Pulmonary artery endothelial cell (primary cell): ENCODE measurements at places on chromosomes 6 and 20. TPM values are rescaled to one million over a fixed set of nuclear protein-coding genes. Genes with fewer than 3 reads are reported as not detected.

OR12D2 gene
- not detected in 2 replicates for total RNA-seq

CNKSR3 gene
- total RNA-seq = 7.3 and 11.8 TPM in 2 replicates

- DNase-seq = no peak
Observed at GRCh38 chr6:121175827-121176226, 158.5 kb downstream of the TBC1D32 start.

DNA sequence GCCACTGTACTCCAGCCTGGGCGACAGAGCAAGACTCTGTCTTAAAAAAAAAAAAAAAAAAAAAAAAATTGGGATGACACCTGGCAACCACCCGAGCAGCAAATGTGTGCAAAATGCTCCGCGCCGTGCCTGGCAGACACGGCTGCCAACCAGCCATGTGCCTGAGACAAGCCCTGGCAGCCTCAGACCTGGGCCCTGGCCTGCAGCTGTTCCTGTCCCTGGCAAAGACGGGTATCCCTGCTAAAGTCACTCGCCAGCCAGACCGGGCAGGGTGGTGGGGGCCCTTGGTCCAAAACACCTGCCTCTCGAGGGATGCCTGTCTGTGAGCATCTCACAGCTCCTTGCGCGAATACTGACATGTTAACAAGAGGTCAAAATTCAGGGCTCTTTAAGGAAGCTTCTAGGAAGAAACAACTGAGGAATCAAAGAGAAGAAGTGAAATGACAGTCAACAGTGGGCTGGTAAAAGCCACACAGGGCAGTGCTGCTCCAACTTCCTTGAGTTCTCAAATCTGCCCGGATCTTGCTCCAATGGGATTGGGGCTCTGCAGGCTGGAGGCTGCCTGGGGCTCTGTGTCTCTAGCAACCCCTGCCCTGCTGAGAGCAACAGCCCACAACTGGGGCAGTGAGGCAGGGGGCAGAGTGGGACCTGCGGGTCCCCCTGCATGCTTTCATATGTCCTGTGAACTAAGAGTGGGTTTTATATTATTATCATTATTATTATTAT lies 53.4 kb downstream of the SYTL3 start:
- no peak for DNase-seq

OPN5 gene
- total RNA-seq = not detected in 2 replicates

DNA sequence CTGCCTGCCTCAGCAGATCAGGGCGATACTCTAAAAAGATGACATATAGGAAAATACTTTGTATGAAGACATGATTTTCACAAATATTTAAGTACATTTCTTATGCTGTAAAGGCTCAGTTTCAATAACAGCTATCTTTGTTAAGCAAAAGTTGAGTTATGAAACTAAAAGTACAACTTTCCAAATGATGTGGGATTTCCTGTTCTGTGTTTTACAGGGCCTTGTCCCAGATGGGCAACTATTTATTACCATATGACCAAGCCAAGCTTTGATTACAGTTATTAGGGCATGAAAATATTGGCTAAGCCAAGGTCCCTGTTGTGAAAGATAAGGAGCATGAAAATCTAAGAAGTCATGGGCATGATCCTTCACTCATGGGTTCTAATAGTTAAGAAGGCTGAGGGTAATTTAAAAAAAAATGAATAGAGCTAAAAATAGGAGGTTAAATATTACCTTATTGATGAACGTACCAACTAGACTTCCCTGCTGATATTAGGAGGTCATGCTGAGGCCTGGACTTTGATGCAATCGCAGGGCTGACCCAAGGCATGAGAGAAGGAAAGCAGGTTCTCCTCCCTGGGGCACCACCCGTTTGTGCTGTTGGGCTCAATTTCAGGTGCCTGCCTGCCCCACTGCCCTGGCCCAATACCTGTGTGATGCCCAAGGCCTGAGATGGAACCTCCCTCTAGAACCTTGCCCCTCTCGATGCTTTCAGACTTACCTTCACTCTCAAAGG lies 294.4 kb upstream of the PRDM1 start:
- DNase-seq = no peak

DNA sequence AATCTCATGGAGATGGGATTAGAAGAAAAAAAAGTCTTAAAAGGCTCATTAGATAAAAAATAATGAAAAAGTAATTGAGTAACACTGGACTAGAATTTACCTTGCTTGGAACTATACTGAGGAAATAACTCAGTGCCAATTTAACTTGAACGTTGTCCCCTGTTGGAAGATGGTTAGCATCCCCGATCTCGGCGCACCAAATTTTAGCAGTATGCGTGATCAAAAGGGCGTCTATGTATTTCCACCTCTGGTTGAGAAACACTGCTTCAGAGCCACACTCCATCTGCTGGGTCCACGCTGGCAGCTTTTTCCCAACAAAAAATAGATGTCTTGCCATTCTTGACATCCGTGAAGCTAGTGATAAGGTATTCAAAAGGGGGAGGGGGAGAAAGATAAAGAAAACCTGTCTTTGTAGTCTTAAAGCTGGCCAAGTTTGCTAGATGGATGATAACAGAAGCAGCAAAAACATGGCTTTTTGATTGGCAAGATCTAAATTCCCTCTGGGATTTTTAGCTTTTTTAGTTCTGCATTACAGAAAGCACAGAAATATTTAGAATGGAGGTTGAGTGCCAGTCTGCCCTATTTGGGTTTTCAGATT lies 6.4 kb downstream of the HINT3 start:
- no peak for DNase-seq

DNA sequence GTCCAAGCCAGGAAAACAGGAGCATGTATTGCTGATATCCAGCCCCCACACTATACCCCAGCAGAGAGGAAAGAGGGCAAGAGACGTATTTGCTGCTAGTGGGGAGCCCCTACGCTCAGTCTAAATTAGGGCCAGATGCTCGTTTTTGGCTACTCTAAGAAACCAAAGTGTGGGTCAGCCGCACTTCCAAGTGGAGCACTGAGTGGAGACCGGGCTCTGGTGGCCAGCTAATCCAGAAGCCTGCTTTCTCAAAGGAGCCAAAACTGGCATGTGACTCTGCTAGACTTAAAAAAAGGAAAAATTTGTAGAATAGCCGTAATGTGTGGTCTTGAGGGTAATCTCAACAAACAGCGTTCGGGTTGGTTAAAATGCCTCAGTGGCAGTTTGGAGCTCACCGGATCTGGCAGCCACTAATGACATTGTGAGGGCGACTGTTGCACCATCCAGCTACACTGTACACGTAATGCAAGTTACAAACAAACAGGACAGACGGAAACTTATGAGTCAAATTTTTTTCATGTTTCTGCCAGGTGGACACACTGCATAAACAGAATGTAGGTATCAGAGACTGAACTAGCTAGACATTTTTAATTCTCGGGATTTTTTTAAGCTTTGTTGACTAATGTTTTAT lies 230.9 kb downstream of the FOXC1 start:
- DNase-seq = no peak

ADGRF5 gene
- total RNA-seq = 2.0 and 20.1 TPM in 2 replicates

DNA sequence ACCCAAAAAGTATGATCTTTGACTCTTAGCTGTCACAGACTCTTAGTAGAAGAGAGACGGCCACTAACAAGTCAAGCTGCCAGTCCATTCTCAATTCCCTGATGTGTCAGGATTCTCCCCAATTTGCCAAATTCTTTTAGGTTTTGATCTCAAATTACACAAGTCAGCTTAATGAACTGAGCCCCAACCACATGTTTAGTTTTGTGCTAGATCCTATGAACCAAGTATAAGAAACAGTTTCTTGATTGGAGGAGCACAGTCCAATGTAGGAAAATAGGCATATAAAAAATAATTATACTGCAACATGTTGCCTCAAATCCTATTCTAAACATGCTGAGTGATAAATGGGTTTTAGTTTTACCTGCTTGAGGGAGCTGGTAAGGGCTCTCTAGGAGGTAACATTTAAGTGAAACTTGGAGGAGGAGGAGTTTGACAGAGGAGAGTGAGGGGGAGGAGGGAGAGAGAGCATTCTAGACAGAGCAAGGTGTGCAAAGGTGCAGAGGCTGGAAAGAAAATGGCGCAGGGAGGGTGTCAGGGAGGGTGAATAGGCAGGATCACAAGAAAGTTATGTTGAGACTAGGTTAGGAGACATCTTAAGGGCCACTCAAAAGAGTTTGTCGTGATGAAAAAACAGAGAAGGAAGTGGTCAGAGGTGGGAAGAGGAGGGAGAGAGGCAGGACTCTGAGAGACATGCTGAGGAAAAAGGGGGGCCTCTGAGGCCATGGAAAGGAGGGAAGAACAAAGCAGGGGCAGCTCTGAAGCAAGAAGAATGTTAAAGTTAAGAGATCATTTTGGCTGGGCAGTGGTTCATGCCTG lies 22.8 kb upstream of the FAM83C start:
- no peak for DNase-seq

FAM83C gene
- total RNA-seq = not detected in 2 replicates

DEFB125 gene
- total RNA-seq = not detected in 2 replicates

DNA sequence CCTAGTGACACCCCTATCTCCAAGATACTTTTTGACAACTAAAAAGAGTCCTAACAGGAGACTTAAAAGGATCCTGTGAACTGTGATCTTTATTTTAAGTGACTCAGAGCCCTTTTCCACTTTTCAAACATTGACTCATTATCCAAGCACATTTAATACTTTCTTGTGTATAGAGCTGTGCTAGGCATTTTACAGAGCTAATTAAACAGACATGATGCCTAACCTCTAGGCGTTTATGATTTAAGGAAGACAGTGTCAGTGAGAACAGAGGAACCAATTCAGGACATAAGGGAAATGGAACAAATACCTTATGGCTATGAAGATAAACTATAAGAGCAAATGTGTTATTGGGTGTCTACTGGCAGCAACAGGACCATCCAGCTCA lies 282.6 kb downstream of the TPBG start:
- DNase-seq = no peak

GRCh38 chr6:153047386-153047785 lies 44.9 kb upstream of the MTRF1L start:
- no peak for DNase-seq

- DNase-seq = no peak
Observed at GRCh38 chr20:24608926-24609667, 139.7 kb downstream of the SYNDIG1 start.

GRCh38 chr6:130223508-130223907 lies 757 bp upstream of the SAMD3 start:
- no peak for DNase-seq

EEF1A2 gene
- 0.32 and 0.99 TPM in 2 replicates for total RNA-seq

FAM209B gene
- not detected in 2 replicates for total RNA-seq

- no peak for DNase-seq
Observed at GRCh38 chr6:19835605-19836004, 1.6 kb upstream of the ID4 start.

SLC22A1 gene
- 0.07 TPM in 1 of 2 replicates, not detected in the other for total RNA-seq

DNA sequence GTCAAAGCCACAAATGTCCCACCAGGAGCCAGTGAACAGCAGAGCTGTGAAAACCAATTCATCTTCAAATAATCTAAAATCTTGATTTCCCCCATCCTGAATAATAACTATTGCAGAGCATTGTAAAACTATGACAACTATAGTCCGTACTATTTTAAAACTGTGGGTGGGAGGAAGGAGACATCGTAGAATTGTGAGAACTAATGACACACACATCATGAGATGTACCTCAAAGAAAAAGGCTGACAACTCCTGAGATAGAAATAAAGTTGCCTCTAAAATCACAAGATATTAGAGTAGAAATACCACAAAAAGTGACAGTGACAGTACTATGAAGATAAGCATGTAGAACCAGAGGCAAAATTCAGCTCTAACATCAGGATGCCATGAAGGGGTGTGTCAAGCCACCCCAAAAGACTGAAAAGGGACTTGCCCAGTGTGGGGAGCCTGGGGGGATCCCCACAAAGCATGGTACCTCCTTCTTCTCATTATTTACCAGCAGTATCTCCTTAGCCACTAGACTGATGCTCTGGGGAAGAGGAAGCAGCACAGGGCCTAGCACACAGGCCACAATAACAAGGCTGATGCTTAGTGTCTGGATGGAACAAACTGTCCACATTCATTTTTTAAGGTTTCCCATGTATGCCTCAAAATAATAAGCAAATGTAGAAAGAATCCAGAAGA lies 13.4 kb downstream of the NAPB start:
- no peak for DNase-seq

RBM24 gene
- 0.74 and 2.5 TPM in 2 replicates for total RNA-seq

SAMD5 gene
- 2.5 and 2.6 TPM in 2 replicates for total RNA-seq

IL17A gene
- not detected in 2 replicates for total RNA-seq

DNA sequence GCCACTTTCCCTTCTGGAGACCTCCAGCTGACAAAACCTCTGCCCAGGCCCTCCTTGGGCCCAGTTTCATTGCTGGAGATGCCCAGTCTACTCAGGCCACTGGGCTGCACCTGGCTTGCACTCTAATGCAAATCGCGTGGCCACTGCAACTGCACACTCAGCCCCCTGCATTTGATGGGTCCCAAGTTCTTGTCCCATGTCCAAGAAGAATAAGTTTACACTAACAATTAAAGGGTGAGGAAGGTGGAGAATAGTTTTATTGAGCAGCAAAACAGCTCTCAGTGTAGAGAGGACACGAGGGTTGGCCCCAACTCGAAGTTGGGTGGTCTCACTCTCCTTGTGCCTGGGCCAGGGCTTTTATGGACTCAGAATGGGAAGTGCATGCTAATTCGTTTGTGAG lies 31.9 kb upstream of the THEMIS start:
- no peak for DNase-seq

DNA sequence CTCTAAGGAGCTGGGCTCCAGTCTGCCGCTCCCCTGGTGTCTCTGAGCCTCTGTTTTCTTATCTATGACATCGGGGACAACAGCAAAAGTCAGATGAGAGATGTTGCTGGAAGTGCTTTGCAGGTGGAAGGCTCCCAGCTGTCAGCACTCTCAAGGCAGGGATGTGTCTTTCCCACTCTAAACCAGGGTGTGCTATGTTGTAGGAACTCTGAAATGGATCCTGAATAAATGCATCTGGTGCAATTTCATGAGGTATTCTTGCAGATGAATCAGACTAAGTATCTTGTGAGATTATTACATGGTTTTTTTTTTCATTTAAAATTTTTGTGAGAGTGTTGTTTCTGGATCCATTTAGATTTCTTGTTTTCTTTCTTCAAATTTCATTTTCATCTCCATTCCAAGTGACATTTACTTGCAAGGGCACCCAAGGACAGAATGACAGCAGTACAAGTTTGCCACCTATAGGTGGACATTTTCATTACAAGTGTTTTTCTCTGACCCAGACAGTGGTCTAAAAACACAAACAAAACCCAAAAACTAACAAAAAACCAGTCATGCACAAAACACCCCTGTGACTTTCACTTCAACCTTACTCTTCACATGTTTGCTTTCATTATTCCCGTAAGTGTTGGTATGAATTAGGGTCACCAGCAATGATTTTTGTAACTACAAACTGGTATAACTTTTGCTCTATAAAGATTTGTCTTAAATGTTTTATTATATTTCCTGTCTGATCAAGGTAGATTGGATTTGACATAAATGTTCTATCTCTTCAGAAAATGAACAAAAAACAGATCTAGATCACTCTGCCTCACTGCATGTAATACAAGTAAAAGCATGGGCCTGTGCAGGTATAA lies 14.7 kb upstream of the SIM1 start:
- no peak for DNase-seq

GRCh38 chr6:90168693-90169131 lies 127.9 kb downstream of the BACH2 start:
- no peak for DNase-seq

GRCh38 chr6:33343953-33344611 lies 26.5 kb upstream of the ZBTB22 start:
- no peak for DNase-seq

GRCh38 chr20:32421290-32421689 lies 63.2 kb downstream of the ASXL1 start:
- DNase-seq = no peak

APCDD1L gene
- 0.26 and 3.1 TPM in 2 replicates for total RNA-seq

AFG1L gene
- 1.7 and 2.5 TPM in 2 replicates for total RNA-seq

XKR7 gene
- total RNA-seq = not detected in 2 replicates

MATN4 gene
- not detected in 2 replicates for total RNA-seq

- DNase-seq = no peak
Observed at GRCh38 chr6:167678102-167679101, 148.3 kb upstream of the AFDN start.
